ENCODE measurements at places on chromosomes 3 and 15.

DNA sequence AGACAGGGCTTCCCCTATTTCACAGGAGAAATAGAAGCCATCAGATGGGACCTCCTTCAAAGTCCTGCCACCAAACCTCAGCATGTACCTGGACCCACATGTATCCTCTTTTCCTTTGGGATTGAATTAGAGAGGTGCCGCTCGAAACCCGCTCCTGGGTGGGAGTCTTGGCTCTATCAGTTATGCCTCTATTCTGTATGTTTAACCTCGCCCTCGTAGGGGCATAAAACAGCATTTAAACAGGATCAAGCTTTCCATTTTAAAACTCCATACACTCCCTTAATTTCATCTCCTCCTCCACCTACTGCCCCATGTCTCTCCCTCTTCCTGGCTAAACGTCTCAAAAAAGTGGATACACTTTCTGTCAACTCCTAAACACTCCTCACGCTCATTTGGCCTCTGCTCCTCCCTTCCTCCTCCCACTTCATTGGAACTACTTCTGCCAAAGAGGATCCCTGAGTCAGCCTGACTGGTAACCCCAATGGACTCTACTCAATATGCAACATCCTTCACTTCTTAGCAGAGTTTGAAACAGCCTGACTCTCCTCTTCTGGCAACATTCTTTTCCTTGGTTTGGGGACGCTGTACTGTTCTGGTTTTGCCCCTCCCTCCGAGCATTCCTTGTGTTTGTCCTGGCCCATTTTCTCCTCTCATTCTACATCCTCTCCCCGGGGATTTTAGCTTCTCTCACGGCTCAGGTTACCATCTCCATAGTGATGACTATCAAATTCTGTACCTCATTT, 23.0 kb upstream of the MUC20 start:
- DNase-seq: no peak

DNA sequence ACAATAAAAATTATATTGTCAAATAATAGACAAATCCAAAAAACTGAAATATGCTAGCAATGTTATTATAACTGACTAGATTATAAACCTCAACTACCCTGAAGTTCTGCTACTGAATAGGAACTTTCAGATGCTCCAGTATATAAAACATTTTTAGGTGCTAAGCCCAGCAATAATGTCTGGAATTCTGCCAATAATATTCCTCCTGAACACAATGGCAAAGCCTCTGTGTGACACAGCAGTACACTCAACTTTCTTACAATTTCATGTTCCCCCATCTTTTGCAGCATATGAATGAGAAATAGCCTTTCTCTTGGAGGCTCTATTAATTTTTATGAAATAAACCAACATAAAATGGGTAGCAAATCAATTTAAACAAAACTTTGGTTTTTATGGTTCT, 29.5 kb downstream of the ATOSA start:
- DNase-seq: no peak

GRCh38 chr3:129323651-129324294, 45.1 kb downstream of the HMCES start:
- no peak for DNase-seq

GRCh38 chr3:190369668-190370295, 18.2 kb upstream of the CLDN16 start:
- DNase-seq: no peak

DNA sequence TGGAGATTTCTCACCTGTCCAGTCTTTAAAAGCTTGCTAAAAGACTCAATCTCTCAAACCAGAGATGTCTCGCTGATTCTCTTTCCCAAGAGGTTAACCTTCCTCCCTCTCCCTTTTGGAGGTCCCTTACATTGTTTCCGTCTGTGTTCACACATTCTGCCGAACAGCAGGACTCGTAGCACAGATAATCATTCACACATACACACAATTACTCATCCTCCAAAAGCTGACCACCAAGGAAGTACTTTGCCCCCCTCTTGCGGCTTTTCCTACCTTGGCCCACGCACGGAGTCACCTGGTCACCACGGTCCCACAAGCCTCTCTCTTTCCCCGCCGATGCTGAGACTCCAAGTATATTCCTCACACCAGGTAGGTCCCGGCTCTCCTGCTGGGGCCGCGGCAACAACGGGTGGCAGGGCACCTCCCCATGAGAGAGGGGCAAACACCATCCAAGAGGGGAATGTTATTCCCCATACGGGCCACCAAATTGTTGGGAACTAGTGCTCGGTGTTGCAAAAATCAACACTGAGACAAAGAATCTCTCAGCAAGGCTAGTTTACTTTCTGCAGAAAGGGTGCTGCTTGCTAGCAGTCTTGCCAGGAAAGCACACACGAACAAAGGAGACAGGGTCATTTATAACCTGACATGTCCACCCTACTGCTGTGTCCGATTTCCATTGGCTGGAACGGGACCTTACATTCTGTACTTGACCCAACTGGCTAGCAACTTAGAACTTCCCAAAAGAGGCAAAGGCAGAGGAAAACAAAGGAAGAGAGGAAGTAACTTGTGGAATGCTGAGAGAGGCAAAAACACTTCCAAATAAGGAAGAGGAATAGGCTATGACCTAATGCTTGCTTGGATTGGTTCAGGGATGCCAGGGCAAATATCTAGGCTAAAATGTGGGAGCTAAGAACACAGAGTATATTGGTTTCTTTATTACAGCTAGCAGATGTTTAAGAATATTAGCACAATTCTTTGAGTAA, 102.1 kb upstream of the NECTIN3 start:
- DNase-seq: no peak

GRCh38 chr3:147875498-147875897, 466.3 kb downstream of the ZIC1 start:
- DNase-seq: no peak

DNA sequence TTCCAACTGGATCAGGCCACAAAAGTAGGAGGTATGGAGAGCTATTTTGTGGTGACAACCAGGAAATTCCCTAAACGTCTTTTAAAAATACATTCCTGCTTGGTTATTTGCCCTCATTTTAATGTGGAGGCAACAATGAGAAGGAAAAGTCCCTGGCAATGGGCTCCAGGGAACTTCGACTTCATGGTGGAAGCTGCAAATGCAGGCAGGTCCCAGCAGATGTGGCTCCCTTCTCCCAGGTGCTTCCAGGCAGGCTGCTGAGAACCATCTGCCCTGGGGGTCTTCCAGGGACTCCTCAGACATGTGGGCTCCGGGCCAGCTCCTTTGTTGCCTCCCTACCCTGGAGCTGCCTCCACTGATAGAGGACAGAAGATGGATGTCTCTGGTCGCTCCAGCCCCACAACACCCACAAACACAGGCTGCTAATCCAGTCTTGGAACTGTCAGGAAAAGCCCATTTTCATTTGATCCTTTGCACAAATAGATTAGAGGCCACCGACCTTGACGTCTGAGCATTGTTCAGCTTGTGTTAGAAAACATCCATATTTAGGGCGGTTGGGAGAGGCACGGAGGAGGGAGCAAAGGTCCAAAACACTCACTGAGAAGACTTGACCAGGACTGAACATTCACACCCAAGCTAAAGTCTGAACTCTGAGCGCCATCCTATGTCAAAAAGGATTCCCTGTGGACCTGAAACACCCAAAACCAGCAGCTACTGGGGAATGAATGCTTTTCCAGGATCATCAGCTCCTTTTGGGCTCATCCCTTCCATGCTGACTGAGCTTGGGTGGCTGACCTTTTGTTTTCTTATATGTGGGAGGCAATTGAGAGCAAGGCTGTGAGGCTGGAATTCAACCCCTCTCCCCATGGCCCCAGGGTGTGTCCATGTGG, 30.2 kb upstream of the SLCO2A1 start:
- DNase-seq: no peak

Data from activated T-cell treated with anti-CD3 and anti-CD28 coated beads for 24 hours (primary cell).